KG1 (cell line): ENCODE measurements at places on chromosomes 16 and 17.

- DNase-seq, result no peak
Measured at GRCh38 chr16:89484041-89484501, 6.3 kb downstream of the ANKRD11 start.

GRCh38 chr17:29069526-29070041 lies 26.6 kb downstream of the PIPOX start:
- no peak for DNase-seq

- no peak for DNase-seq
Measured at GRCh38 chr17:47330548-47330947, 6.8 kb downstream of the EFCAB13 start.

- DNase-seq, result no peak
Measured at GRCh38 chr17:19412984-19413383, 2.0 kb downstream of the RNF112 start.

DNA sequence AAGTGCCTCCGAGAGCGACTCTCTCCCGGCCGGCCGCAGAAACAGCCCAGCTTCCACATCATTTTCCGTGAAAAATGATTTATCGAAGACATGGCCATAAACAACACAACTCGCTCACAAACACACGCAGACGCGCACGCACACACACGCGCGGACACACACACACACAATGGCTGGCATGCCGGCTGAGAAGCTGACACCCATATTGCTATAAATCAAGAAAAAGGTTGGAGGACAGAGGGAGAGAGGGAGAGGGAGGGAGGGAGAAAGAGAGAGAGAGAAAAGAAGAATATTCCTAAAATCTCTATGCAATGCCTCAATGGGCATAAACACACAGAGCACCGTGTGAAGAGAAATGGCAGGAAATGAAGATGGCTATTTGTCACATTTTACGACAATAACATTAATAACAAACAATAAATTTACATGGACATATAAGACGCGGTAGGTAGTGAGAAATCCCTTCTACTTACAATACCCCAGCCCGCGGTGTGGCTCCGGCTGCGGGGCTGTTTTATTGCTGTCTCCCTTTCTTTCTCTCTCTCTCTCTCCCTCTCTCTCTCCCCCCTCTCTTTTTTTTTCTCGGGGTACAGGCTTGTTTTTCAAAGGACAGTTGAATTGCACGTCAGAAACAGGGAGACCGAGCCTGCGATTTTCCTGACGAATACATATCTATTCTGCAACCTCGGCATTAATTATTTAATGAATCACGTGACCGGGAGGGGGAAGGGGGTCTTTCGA lies 9.5 kb downstream of the HOXB4 start:
- no peak for DNase-seq

GRCh38 chr16:86998196-86999001 lies 318.8 kb downstream of the C16orf95 start:
- DNase-seq, result no peak

- no peak for DNase-seq
Measured at GRCh38 chr17:78997231-78997741, 12.3 kb downstream of the CANT1 start.

GRCh38 chr17:7435676-7436555 lies 681 bp downstream of the TMEM102 start:
- DNase-seq, result no peak

- DNase-seq, result no peak
Measured at GRCh38 chr16:8967132-8967821, 3.6 kb upstream of the USP7 start.

GRCh38 chr16:12672986-12673385 lies 130.7 kb downstream of the CPPED1 start:
- DNase-seq, result no peak

GRCh38 chr17:5352681-5353289 lies 66.7 kb downstream of the NUP88 start:
- no peak for DNase-seq
